Endodermal cell (in vitro differentiated cells): ENCODE measurements at places on chromosomes 7 and 10. TPM values are rescaled to one million over a fixed set of nuclear protein-coding genes. Genes with fewer than 3 reads are reported as not detected.

GRCh38 chr10:104209575-104210198, 22.5 kb downstream of the CFAP43 start:
- H3K36me3 ChIP-seq, result no peaks in the 10 kb centered on the region
- H3K4me1 ChIP-seq, result no peaks in the 10 kb centered on the region
- DNase-seq, result peak; percentile 82
- H3K27me3 ChIP-seq, result no peaks in the 10 kb centered on the region
- H3K4me3 ChIP-seq, result no peak overlapping the region

Gene DYNC1I1
- 6.0 and 6.5 TPM in 2 replicates for total RNA-seq

DNA sequence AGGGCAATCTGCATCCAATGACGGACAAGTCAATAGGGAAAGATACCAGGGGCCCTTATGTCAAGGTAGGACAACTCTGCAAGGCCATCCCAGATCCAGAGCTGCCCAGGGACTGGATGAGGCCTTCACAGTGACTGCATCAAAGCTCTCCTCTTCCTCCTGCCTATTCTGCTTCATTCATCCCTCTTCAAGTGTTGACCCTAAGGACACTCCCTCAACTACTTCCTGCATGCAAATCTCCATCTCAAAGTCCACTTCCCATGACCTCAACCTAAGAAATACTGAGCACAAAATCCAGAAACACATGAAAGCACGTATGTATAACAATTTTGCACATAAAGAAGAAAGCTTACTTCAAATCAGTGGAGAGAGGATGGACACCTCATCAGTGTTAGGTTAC, 182.3 kb downstream of the AVL9 start:
- H3K27me3 ChIP-seq, result no peaks in the 10 kb centered on the region
- H3K36me3 ChIP-seq, result no peaks in the 10 kb centered on the region
- H3K4me1 ChIP-seq, result no peaks in the 10 kb centered on the region
- no peak overlapping the region for H3K4me3 ChIP-seq

- no peak overlapping the region for H3K4me3 ChIP-seq
- H3K27ac ChIP-seq, result no peak overlapping the region
- DNase-seq, result no peak
- H3K36me3 ChIP-seq, result peaks cover 8% of the 10 kb centered on the region
- no peaks in the 10 kb centered on the region for H3K27me3 ChIP-seq
Observed at GRCh38 chr7:112930787-112931186, 140.6 kb upstream of the TMEM168 start.

DNA sequence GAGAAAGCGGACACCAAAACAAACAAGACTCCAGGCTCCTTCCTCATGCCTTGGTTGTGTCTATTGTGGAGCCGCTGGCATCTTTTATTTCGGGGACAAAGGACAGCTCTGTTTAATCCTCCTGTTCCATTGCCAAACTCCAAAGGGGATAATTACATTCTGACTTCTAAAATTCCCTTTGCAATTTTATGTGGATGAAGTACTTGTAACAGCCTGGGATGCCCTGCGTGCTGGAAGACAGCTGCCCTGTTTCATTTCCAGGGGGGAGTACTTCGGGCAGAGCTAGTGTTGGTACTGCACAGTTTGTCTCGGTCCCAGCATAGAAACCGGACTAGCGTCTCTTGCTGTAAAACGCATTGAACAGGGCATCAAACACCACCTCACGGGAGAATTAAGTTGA, 90.9 kb downstream of the BAMBI start:
- no peak overlapping the region for H3K4me3 ChIP-seq
- H3K4me1 ChIP-seq, result no peaks in the 10 kb centered on the region
- H3K36me3 ChIP-seq, result no peaks in the 10 kb centered on the region

Gene NRP1
- 22.1 and 30.6 TPM in 2 replicates for total RNA-seq

DNA sequence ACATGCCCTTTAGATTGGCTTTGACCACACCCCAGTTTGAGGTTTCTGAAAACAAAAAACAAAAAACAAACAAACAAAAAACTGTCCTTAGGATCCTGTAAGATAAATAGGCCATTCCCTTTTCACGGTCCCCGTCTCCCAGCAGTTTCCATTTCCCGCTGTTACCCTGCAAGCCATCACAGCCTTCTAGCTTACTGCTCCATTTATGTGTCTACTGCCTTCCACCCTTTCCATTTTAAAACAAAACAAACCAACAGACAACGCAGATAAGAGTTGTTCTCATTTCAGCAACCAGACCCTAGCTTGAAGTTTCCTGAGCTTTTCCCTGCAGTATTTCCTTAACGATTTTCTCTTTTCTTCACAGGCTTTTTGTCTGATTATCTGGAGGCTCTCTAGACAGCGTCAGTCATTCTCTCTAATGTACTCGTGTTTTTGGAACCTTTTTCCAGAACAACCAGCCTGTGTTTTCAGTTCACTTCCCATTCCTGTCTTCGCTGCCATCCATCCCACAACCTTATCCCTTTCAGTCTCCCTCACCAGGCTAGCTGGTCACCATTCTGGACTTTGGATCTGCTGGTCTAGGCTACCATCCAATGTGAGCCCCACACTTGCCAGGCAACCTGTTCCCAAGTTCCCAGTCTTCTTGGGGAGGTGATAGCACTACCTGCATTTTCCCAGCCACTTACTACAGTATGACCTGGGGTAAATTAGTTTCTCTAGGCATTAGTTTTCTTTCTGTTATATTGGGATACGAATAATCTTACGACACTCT, 317.3 kb upstream of the FZD1 start:
- H3K27ac ChIP-seq, result no peak overlapping the region
- no peak for DNase-seq
- no peaks in the 10 kb centered on the region for H3K4me1 ChIP-seq

Gene RHEB
- 108 and 110 TPM in 2 replicates for total RNA-seq

DNA sequence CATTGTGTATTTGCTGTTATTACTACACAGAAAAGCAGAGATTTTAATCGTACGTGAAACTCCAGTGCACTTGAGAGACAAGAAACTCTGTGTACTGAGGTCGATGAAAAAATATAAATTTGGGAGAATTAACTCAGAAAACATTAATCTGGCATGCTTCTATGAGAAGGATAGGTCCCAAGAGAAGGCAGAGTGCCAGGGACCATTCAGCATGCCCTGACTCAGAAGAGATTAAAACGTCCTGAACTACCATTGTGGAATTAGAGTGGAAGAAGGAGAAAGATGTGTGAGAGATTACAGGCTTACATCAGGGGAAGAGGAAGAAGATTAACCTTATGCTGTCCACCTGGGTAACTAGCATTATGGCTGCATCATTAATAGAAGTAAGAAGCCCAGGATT, 72.4 kb downstream of the REEP3 start:
- DNase-seq, result no peak
- no peaks in the 10 kb centered on the region for H3K4me1 ChIP-seq
- H3K27ac ChIP-seq, result no peak overlapping the region
- no peak overlapping the region for H3K4me3 ChIP-seq
- H3K27me3 ChIP-seq, result no peaks in the 10 kb centered on the region

Gene FLNC
- total RNA-seq, result 11.3 and 11.5 TPM in 2 replicates

DNA sequence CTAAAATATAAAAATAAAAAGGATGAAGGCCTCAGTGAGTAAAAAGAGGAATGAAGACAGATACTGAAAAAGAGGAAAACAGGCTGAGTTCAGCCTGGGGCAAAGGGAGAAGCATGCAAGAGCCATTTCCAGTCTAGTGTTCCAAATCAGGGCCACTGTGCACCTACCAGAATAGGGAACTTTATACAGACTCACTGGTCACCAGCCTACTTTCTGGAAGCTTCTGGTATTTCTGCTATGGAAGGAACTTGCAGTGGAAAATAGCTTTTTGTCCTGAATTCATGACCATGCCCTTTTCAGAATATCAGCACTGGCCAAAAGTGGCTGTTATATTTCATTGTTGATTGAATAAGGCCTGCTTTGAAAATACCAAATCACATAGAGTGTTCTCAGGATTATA, 28.8 kb downstream of the ABRAXAS2 start:
- H3K27ac ChIP-seq, result no peak overlapping the region
- H3K4me1 ChIP-seq, result no peaks in the 10 kb centered on the region
- DNase-seq, result no peak
- no peaks in the 10 kb centered on the region for H3K27me3 ChIP-seq
- peaks cover 89% of the 10 kb centered on the region for H3K36me3 ChIP-seq
